DMS79 treated with DMSO at 0.1 percent for 48 hours (cell line): ENCODE measurements at places on chromosomes 6 and 20.
A peak's percentile ranks its signal among the peaks of the same experiment; 100 is the strongest.

GRCh38 chr20:36175016-36175415, 20.5 kb downstream of the EPB41L1 start:
- no peak for DNase-seq

- peak; percentile 48 for DNase-seq
These were observed 615 bp upstream of the UBE2J1 start for GRCh38 chr6:89353118-89353556.

- DNase-seq, result no peak
These were observed 483.8 kb upstream of the CHD6 start for GRCh38 chr20:42102000-42102399.

DNA sequence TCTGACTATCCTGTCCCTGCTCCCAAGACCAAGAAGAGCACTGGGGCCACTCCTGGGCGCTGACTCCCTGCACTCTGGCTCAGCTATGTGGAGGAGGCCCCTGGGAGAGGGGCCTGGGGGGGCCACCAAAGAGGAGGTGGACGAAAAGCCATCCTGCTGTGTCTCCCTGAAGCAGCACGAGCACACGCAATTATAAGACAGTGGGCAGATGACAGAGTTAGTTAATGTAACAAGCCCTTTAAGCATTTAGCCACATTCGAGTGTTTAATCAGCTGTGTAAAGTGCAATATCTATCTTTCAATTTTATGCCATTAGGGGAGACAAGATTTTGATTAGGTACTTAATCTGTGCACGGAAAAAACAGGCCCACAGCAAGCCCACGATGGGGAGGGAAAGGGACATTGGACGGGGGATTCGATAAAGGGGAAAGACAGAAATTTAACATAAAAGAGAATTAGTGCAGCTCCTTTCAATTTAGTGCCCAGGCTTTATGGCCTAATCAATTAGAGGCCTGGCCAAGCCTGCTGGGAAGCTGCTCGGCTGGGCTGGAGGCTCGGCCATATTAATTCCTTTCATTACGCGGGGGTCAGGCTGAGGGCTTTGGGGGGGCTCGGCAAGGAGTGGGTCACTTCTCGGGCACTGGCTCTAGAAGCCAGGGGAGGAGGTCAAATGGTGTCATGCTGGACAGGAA, 286.2 kb downstream of the DHX35 start:
- no peak for DNase-seq

GRCh38 chr6:30821862-30822784, 62.2 kb upstream of the DDR1 start:
- peak; percentile 58 for DNase-seq

DNA sequence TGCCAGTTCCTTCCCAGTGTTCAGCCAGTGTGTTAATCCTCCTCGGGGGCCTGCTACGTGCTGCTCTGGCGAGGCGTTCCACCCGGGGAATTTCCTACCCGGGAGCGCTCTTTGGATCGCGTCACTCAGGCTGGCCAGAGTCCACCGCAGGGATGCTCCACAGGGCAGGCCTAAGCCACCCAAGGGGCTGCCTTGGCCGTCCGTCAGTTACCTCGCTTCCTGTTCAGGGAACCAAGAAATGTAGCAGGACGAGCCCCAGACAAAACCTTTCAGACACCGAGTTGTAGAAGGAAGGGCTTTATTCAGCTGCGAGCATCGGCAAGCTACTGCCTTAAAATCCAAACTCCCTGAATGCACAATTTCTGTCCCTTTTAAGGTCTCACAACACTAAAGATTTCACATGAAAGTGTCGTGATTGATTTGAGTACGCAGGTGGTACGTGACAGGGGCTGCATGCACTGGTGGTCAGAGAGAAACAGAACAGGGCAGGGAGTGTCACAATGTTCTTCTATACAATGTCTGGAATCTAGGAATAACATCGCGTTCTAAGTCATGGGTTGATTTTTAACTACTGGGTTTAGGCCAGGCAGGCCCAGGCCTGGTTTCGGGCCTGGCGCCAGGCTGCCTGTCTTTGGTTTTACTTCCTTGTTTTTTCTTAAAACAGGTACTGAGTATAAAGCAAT, 15.7 kb upstream of the POU5F1 start:
- DNase-seq, result no peak

GRCh38 chr20:48098866-48099265, 313.6 kb upstream of the SULF2 start:
- DNase-seq, result no peak

- DNase-seq, result no peak
These were observed 315.2 kb downstream of the TFAP2A start for GRCh38 chr6:10099529-10100140.

DNA sequence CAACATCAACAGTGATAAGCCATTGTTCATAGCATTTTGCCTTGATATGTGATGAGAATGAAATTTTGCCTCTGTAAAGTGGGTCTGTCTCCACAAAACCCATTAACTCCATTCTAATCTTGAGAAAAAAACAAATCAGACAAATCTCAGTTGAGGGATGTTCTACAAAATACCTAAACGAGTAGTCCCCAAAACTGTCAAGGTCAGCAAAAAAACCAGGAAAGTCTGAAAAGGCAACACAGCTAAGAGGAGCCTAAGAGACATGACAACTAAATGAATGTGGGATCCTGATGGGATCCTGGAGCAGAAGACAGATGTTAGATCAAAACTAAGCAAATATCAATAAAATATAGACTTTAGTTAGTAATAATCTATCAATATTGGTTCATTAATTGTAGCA, 431.6 kb upstream of the SPTLC3 start:
- DNase-seq, result no peak

DNA sequence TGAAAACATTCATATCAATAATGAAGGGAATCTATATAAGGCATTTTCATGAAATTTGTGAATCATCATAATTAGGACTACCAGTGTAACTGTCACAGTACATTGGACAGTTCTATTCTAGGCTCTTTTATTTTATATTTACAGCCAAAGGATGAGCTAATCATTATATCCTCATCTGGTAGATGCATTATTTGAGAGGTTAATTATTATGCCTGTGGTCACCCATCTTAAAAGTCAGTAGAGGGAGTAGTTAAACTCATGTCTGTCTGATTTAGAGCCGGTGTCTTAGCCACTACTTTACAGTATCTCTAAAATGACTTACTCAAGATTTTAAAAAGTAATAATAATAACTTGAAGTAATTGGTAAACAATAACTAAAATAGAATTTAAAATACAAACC, 899.3 kb upstream of the MAP3K7 start:
- DNase-seq, result no peak

- DNase-seq, result peak; percentile 80
These were observed 345.6 kb downstream of the CDC5L start for GRCh38 chr6:44733126-44733525.
